Posterior vena cava (tissue), 2 donors: ENCODE measurements at places on chromosomes 1 and 21. TPM values are rescaled to one million over a fixed set of nuclear protein-coding genes. Genes with fewer than 3 reads are reported as not detected.

GRCh38 chr1:116755066-116755465 is 836 bp downstream of the CD2 start:
- DNase-seq, result no peak

- no peak for DNase-seq
Observed at GRCh38 chr1:220788900-220789299, 2.2 kb downstream of the MTARC1 start.

DNA sequence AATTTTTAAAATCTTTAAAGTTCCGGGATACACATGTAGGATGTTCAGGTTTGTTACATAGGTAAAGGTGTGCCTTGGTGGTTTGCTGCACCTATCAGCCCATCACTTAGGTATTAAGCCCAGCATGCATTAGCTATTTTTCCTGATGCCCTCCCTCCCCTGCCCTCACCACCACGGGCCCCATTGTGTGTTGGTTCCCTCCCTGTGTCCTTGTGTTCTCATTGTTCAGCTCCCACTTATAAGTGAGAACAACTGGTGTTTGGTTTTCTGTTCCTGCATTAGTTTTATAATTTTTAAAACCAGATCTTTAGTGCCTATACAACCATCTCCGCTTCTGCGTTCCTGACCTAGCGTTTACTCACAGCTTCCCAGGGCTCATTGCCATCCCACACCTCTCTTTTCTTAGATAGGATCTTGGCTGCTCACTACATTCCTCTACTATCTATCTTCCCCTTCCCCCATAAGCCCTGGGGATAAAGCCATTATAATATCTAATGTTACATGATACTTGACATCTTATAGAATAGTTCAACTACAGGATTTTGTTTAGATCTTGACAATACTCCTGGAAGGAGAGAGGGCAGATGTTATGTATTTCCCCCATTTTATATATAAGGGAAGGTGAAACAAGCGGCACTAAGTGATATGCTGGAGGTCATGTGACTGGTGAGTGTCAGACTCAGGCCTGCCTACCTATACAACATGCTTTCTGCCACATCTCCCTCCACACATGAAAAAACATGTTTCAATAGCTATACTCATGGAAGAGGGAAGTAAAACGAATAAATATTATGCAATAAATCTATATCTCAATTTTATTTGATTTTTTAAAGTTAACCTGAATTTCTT is 52.3 kb upstream of the DNAJC6 start:
- DNase-seq, result no peak

GRCh38 chr1:183931646-183932271 is 105.8 kb downstream of the COLGALT2 start:
- no peak for DNase-seq

DNA sequence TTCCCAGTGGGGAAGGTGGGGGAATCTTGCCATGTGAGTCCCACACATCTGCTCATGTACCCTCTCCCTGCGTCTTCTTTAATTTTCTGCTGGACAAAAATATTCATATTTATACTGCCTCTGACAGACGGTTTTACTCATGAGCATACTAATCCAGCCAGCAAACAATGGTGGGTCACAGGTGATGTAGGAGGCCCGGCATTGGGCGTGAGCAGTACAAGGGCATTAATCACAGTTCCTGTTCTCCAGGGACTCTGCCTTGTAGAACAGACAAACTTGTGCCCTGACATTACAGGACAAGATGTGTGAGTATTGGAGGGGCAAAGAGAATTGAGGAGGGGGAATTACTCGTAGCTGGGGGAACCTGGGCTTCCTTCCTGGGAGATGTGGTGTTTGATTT is 25.0 kb downstream of the MTARC1 start:
- no peak for DNase-seq

DNA sequence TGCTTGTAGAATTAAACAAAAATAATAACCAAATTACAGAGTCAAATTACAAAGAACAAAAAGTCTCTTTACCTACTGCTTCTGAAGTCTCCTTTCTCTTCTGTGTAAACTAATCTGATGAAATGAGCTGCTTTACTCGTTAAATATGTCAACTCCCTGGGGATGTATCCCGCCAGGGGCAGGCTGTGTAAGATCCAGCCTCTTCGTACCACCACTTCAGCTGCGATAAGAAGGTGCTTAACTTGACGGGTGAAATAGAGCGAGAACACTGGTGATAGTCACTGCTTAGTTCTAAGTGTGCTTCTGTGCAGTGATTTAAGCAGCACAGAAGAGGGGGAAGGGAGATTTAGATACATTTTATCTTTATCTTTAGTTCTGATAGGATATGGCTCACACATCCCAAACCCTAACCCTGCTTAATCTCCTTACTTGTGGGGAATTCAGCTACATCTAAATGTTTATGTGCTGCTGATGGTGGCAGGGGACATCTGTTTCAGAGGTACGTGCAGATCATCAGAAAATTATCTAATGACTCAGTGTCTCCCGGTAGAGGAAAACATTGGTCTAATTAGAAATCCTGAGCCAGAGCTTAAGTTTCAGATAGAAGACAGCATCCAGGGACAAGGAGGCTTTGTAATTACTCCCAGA is 46.0 kb downstream of the RHOU start:
- no peak for DNase-seq

DNA sequence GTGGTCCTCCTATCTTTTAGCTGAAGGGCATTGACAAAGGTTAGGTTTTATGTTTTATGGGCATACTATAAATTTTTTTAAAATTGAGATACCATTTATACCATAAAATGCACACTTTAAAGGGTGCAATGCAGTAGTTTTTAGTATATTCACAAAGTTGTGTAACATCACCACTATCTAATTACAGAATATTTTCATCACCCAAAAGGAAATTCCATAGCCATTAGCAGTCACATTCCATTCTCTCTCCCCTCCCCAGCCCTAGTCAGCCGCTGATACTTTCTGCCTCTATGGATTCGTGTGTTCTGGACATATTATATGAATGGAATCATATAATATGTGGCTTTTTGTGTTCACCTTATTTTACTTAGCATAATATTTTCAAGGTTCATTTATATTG is 135.8 kb upstream of the B3GALT2 start:
- no peak for DNase-seq

DNA sequence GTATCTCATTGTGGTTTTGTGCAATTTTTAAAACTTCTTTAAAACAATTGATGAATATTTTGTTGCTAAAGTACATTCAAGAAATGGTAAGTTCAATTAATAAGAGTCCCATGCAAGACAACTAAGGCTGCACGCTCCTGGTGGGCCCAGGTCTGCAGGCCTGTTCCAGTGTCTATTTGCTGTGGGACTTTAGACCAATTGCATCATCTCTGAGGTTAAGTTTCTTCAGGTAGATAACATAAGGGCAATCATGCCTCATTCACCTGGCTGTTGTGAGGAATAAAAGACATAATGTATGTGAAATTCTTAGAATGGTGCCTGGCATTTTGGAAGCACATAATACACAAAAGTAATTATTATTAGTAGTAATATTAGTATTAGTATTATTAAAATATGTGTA is 82.9 kb downstream of the SLC25A24 start:
- no peak for DNase-seq

GRCh38 chr1:85116856-85117255 is 68.6 kb upstream of the MCOLN3 start:
- DNase-seq, result no peak

DNA sequence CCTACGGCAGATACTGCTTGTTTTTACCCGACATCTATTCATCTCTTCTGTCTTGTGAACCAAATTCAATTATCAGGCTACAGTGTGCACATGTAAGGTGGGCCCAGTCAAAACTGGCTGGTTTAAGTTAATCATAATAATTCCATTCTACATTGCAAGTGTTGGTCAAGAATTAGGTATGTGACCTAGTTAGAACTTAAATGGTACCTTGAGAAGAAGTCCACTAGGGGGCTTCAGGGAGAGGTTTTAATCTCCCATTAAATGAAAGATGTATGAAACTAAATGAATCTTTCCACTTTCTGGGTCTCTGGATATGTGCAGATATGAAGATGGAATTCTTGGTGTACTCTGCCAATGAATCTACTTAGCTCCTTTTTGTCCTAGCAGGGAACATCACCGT is 187.1 kb downstream of the CDC42BPA start:
- DNase-seq, result no peak

DNA sequence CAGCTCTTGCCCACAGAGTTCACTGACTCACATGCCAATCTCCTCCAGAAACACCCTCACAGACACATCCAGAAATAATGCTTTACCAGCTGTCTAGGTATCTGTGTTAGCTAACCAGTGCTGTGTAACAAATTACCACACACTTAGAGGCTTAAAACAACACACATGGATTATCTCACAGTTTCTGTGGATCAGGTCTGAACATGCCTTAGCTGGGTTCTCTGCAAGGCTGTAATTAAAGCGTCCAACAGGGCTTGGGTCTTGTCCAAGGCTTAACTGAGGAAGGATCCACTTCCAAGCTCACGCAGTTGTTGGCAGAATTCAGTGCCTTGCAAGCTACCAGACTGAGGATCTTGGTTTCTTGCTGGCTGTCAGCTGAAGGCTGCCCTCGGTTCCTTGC is 92.5 kb upstream of the RGS4 start:
- no peak for DNase-seq

DNA sequence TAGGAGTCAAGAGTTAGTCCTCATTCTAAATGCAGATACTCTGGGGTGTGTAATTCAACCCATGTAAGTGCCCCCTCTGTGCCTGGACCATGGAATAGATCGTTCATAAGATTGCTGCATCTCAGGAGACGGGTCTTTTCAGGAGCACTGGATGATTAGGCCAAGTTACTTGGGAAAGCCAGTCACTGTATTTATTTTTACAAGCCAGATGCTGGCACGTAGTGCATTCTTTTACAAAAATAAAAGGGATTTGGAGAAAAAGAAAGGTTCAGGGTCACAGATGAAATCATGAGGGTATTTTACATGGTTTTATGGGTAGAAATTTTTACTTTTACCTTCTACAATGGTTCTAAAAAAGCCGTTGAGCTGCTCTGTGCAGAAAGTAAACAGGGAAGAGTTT is 102.6 kb upstream of the UBE2U start:
- no peak for DNase-seq

GRCh38 chr1:183416850-183417771 is 1.1 kb downstream of the NMNAT2 start:
- peak; percentile 89 for DNase-seq

DNA sequence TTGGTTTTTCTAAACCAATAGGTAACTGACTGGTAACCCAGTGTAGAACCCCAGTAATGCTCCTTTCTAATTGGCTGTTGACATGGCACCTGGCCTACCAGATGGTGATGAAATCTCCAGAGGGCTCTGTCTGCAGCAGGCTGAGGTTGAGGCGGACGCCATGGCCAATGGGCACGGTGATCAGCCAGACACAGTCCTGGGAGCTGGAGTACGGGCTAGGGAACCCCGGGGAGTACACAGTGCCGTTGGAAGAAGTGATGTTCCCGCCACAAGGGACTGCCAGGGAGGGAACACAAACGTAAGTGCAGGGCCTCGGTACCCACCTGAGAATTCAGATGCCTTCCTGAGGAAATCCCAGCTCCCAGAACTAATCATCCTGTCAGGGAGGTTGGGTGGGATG is 129.8 kb downstream of the ZSCAN20 start:
- peak; percentile 68 for DNase-seq

The LMX1A gene
- 0.19 TPM for total RNA-seq

The C4BPB gene
- total RNA-seq, result 0.43 TPM

The ZBTB8A gene
- 10.4 TPM for total RNA-seq

The RAP1GAP gene
- total RNA-seq, result 1.2 TPM

The SMG7 gene
- 34.3 TPM for total RNA-seq

The CFHR5 gene
- not detected for total RNA-seq

The ARHGAP30 gene
- 10.5 TPM for total RNA-seq

The GATAD2B gene
- total RNA-seq, result 43.5 TPM

The MNDA gene
- total RNA-seq, result 12.0 TPM
